ENCODE measurements at places on chromosomes 6 and 20.

- no peak for DNase-seq
Observed at GRCh38 chr6:64591676-64592036, 956.1 kb downstream of the PHF3 start.

- no peak for DNase-seq
Observed at GRCh38 chr6:135298455-135298854, 117.3 kb downstream of the MYB start.

DNA sequence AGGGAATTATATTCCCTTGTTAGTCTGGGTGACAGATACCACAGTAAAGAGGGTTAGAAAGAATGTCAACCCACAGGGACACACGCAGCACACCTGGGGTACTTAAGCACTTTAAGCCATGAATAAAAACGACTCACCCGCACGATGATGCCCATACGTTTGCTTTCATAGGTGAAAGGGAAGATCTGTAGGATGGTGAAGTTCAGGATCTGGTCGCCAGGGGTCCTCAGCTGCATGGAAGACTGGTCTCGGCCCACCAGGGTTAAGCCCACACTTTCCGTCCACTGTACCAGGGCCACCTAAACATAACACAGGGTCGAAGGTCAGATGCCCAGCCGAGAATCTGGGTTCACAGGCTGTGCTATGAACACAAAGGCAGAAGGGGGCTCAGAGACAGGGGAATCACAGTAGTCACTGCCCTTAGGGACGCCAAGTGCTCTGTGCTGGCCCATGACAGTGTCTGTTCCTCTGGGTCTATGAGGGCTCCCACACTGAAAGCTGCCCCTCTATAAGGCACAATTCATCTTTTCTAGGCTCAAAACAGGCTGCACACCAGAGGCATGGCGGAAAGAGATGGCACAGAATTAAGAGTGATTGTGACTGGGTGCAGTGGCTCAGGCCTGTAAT lies 96.8 kb upstream of the NFATC2 start:
- DNase-seq, result no peak

GRCh38 chr20:57493091-57493615 lies 31.8 kb downstream of the CTCFL start:
- no peak for DNase-seq

DNA sequence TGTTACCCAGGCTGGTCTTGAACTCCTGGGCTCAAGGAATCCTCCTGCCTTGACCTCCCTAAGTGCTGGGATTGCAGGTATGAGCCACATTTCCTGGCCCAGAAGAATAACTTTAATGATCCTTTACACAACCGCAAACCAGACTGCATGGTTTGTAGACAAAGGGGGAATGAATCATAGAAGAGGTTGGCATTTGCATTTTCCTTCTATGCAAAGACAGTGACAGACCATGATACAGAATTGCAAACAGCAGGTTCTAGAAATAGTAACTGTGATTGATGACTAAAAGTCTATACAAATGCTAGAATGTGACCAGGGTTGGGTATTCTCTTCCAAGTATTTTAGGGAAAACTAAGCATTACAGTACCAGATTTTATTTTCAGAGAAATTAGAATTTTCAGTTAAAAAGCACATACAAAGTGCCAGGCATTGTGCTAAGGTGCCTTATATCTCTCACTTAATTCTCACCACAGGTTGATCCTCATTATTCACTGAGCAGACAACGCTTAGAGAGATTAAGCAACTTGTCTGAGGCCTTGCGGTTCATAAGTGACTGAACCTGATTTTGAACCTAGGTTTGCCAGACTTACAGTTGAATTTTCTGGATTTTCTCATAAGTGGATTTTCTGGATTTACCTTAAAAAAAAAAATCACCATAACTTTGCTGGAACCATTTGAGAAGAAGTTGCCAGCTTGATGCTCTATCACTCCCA lies 146.6 kb downstream of the ZFAND3 start:
- no peak for DNase-seq

DNA sequence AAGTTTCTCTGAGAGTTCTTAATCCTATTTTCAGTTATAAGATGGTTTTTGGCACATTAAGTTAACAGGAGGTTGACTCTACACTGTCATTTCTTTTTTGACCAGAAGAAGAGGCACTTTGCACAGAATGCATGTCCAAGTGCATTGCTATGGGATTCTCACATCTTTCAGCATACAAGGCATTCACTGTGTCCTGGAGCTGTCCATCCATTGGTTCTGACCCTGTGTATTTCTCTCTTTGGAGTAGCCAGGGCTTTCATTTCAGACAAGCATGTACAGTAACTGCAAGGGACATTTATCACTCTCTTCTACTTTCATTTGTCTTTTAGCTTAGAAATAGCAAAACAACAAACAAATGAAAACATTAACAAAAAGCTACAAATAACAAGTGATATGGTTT lies 275.1 kb upstream of the IMPG1 start:
- no peak for DNase-seq
